ENCODE measurements at places on chromosomes 5 and 9.

- no peak overlapping the region for H3K4me3 ChIP-seq
- no peaks in the 10 kb centered on the region for H3K27me3 ChIP-seq
- DNase-seq, result no peak
- no peak overlapping the region for H3K27ac ChIP-seq
- no peaks in the 10 kb centered on the region for H3K36me3 ChIP-seq
- H3K4me1 ChIP-seq, result peaks cover 1% of the 10 kb centered on the region
These were observed 248.3 kb downstream of the COX7C start for GRCh38 chr5:86866036-86866435.

DNA sequence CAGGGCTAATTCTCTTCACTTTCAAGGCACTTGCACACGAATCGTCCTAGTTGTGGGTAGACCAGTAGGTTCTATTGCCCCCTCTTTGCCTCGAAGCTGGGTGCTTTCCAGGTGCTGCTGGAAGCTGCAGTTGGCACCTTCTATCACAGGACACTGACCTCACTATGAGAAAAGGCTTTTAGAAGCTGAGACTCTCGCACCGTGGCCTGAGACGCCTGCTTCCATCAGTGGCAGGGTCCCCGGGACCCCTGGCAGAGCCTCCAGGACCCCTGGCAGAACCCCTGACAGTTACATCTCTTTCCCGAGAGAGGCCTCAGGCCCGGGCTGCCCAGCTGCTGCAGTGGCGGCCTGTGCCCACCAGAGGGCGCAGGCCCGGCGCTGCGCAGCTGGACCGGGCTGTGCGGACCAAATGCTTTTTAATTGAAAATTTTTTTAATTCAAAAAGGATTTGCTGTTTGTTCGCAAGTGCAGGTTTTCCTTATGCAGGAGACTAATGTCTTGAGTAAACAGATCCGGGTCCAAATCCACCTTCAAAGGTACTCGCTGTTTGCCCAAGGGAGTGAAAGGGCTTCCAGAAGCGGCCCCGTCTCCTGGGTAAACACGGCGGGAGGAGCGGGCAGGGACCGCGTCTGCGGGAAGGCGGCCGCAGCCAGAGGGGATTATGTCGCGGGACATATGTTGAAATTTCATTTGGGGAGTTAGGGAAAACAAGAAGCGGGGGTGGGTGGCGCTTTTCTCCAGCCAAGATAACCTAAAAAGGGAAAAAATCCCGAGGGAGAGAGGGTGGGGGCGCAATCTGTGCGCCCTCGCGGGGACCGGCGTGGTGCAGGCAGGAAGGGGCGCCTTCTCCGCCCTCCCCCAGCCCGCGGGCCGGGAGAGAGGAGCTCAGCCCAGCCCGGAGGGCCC lies 114.5 kb upstream of the LMX1B start:
- H3K4me1 ChIP-seq, result peaks cover 3% of the 10 kb centered on the region
- no peaks in the 10 kb centered on the region for H3K27me3 ChIP-seq
- no peaks in the 10 kb centered on the region for H3K36me3 ChIP-seq
- no peak for DNase-seq
- peak overlapping the region; percentile 32 for H3K4me3 ChIP-seq

GRCh38 chr5:77322406-77322805 lies 111.9 kb downstream of the PDE8B start:
- H3K27ac ChIP-seq, result no peak overlapping the region
- H3K4me3 ChIP-seq, result no peak overlapping the region
- DNase-seq, result no peak
- H3K27me3 ChIP-seq, result no peaks in the 10 kb centered on the region
- no peaks in the 10 kb centered on the region for H3K36me3 ChIP-seq

DNA sequence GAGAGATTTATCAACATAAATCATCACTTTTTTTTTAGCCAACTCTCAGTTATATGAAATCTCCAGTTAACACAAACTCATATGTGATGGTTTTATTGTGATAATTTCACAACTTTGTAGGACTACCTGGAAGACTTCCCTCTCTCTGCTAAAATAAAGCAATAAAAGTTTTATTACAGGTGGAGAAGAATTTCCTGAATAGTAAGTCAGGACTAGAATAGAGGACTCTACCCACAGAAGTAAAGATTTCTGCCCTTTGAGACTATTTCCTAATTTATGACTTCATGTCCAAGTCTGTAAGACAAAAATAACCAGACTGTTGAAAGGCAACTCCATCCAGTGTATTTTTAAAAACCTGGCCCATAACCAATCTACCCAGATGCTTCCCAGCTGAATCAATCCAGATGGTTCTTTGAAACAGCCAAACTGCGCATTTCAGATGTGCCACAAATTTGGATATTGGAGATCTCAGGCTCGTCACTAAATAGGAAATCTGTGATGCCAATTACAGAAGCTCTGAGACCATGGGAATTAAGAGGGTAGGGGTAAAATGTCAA lies 234.0 kb upstream of the NMUR2 start:
- H3K36me3 ChIP-seq, result no peaks in the 10 kb centered on the region
- no peaks in the 10 kb centered on the region for H3K27me3 ChIP-seq
- H3K27ac ChIP-seq, result no peak overlapping the region
- H3K4me3 ChIP-seq, result no peak overlapping the region

GRCh38 chr9:80842389-80842788 lies 847.0 kb downstream of the TLE1 start:
- no peaks in the 10 kb centered on the region for H3K36me3 ChIP-seq
- no peak for DNase-seq
- no peak overlapping the region for H3K4me3 ChIP-seq
- no peaks in the 10 kb centered on the region for H3K27me3 ChIP-seq
- no peaks in the 10 kb centered on the region for H3K4me1 ChIP-seq

DNA sequence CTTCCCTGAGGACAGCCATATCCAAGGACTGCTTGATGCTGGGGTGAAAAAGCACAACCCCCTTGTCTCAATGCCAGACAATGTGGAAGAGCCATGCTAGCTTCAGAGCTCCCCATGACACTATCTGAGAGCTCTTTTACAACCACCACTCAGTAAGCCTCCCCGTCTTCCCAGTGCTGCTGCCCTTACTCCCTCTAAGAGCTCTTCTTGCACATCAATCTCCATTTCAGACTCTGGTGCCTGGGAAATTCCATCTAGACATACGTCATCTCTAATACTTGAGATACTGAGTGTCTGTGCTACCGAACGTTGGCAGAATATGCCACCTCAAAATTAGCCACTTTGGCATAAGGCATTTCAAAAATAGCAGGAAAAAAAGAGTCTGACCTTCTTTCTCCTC lies 94.5 kb downstream of the EDIL3 start:
- H3K36me3 ChIP-seq, result no peaks in the 10 kb centered on the region
- H3K27me3 ChIP-seq, result no peaks in the 10 kb centered on the region
- no peak for DNase-seq
- no peak overlapping the region for H3K4me3 ChIP-seq
- no peaks in the 10 kb centered on the region for H3K4me1 ChIP-seq

- no peak overlapping the region for H3K4me3 ChIP-seq
- H3K36me3 ChIP-seq, result no peaks in the 10 kb centered on the region
- no peak overlapping the region for H3K27ac ChIP-seq
- H3K27me3 ChIP-seq, result no peaks in the 10 kb centered on the region
- no peak for DNase-seq
These were observed 149.7 kb downstream of the SLIT3 start for GRCh38 chr5:169151051-169151805.

DNA sequence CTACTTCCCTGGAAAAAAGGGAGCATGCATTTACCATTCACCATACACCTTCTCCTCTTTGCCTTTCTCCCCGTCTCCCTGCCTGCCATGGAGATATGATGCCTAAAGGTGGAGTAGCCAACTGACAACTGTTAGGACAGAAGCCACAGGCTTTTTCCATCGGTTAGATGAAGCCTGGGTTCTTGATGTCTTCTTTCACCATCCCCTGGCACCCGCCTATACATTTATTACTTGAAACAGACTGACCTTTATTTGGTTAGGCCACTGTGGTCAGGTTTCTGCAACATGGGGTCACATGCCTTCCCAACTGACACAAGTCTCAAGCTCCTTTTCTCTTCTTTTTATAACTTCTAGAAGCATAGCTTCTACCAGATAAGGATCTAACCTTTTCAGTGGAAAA lies 7.1 kb downstream of the LCP2 start:
- no peaks in the 10 kb centered on the region for H3K36me3 ChIP-seq
- H3K27ac ChIP-seq, result no peak overlapping the region
- DNase-seq, result no peak
- no peak overlapping the region for H3K4me3 ChIP-seq
- no peaks in the 10 kb centered on the region for H3K27me3 ChIP-seq

DNA sequence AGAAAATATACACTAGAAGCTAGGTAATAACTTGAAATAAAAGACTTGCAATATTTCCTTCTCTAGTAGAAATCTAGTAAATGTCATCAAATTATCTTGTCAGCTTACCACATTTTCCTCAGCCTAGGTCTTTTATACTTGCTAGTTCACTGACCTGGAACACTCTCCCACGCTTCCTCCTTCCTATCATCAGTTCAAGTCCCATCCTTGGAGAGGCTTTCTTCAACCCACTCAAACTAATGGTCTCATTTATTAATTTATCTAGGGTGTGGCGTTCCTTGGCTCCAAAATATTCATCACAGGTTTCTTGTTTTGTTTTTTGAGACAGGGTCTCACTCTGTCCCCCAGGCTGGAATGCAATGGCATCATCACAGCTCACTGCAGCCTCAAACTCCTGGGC lies 2.9 kb downstream of the FAM13B start:
- no peaks in the 10 kb centered on the region for H3K27me3 ChIP-seq
- no peak overlapping the region for H3K4me3 ChIP-seq
- H3K36me3 ChIP-seq, result no peaks in the 10 kb centered on the region
- no peak for DNase-seq

- no peak overlapping the region for H3K4me3 ChIP-seq
- no peaks in the 10 kb centered on the region for H3K4me1 ChIP-seq
- no peak for DNase-seq
- H3K36me3 ChIP-seq, result no peaks in the 10 kb centered on the region
These were observed 120.6 kb downstream of the TTLL11 start for GRCh38 chr9:121972501-121972981.

- no peak overlapping the region for H3K27ac ChIP-seq
- H3K4me1 ChIP-seq, result no peaks in the 10 kb centered on the region
These were observed 194.9 kb downstream of the MAN2A1 start for GRCh38 chr5:109884676-109885075.

GRCh38 chr9:23850690-23851629 lies 24.9 kb upstream of the ELAVL2 start:
- H3K27me3 ChIP-seq, result no peaks in the 10 kb centered on the region
- DNase-seq, result no peak
- H3K27ac ChIP-seq, result no peak overlapping the region
- H3K36me3 ChIP-seq, result no peaks in the 10 kb centered on the region

GRCh38 chr5:156435101-156435500 lies 108.1 kb downstream of the SGCD start:
- no peak overlapping the region for H3K4me3 ChIP-seq
- H3K27ac ChIP-seq, result no peak overlapping the region
- no peak for DNase-seq

DNA sequence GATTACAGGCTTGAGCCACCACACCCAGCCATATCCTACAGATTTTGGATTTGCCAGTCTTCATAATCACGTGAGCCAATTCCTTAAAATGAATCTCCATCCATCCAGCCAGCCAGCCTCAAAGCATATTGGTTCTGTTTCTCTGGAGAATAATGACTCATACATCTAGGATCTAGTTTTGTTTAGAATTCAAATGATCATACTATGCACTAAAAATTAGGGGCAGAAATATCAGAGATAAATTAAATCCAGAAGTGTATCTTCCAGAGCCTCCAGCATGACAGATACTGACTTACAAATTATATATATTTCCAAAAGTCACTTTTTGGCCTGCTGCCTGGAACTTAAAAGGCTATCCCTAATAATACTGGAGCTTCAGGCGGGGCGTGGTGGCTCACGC lies 119.1 kb upstream of the NR5A1 start:
- H3K36me3 ChIP-seq, result no peaks in the 10 kb centered on the region
- no peaks in the 10 kb centered on the region for H3K4me1 ChIP-seq
- DNase-seq, result no peak
- no peak overlapping the region for H3K4me3 ChIP-seq
- no peak overlapping the region for H3K27ac ChIP-seq

DNA sequence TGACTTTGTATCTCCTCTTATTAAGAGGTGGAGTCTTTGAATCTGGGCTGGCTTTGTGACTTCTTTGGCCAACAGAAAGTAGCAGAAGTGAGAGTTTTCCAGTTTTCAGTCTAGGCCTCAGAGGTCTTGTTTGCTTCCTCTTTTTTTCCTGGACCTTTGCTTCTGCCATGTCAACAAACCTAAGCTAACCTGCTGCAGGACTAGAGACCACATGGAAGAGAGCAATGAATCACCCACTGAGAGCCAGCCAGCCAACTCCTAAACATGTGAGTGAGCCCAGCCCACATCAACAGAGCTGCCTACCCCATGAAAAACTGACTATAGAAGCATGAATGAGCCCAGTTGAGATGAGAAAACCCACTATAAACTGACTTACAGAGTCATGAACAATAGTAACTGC lies 29.9 kb downstream of the MRPL22 start:
- H3K36me3 ChIP-seq, result no peaks in the 10 kb centered on the region
- H3K27ac ChIP-seq, result no peak overlapping the region
- H3K27me3 ChIP-seq, result no peaks in the 10 kb centered on the region
- no peak overlapping the region for H3K4me3 ChIP-seq

GRCh38 chr5:7642029-7642428 lies 208.9 kb downstream of the CFAP90 start:
- H3K27ac ChIP-seq, result no peak overlapping the region
- H3K4me1 ChIP-seq, result no peaks in the 10 kb centered on the region
- H3K4me3 ChIP-seq, result no peak overlapping the region
- no peaks in the 10 kb centered on the region for H3K27me3 ChIP-seq
- DNase-seq, result no peak

- H3K4me1 ChIP-seq, result no peaks in the 10 kb centered on the region
- H3K27me3 ChIP-seq, result no peaks in the 10 kb centered on the region
- H3K36me3 ChIP-seq, result no peaks in the 10 kb centered on the region
- no peak within 1 kb of the TSS for H3K4me3 ChIP-seq
These were observed at the start of gene AMBP for GRCh38 chr9:114078021-114078780. AMBP (minus strand) TSS chr9:114078300; CDS start chr9:114078209, 91 bp downstream.

DNA sequence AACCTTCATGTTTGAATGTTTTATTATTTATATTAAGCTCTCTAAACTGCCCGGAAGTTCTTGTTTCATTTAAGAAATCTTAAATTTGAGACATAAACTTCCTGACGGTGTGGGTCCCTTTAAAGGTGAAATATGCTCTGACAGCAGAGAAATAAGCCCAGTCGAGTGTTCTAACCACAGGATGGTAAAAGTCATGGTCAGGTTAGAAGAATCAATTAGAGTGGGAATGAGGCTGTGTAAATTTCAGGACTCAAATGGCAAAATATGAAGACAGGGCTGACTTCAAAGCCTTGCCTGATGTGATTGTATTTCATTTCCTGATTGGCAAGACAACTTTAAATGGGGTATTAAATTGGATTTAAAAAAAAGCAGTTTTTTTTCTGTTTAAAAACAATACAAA lies 432.9 kb upstream of the BRINP1 start:
- no peaks in the 10 kb centered on the region for H3K27me3 ChIP-seq
- no peak for DNase-seq
- no peaks in the 10 kb centered on the region for H3K36me3 ChIP-seq
- no peaks in the 10 kb centered on the region for H3K4me1 ChIP-seq
- H3K4me3 ChIP-seq, result no peak overlapping the region

Measured in iPS DF 6.9 (cell line).